ENCODE measurements at places on chromosomes 12 and 14.

DNA sequence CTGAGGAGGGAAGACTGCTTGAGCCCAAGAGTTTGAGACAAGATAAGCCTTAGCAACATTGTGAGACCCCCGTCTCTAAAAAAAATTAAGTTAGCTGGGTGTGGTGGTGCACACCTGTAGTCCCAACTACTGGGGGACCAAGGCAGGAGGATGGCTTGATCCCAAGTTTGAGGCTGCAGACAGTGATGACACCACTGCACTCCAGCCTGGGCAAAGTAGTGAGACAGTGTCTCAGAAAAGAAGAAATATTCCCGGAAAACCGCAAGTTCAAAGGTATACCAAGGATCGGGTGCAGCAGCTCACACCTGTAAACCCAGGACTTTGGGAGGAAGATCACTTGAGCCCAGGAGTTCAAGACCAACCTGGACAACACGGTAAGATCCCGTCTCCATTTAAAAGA lies 5.8 kb downstream of the PTGES3 start:
- DNase-seq, result no peak

- DNase-seq, result no peak
Observed at GRCh38 chr12:89083491-89083890, 268.8 kb downstream of the DUSP6 start.

- DNase-seq, result no peak
Observed at GRCh38 chr12:79674629-79675028, 16.1 kb downstream of the PAWR start.

GRCh38 chr12:68269779-68270178 lies 16.4 kb upstream of the IL22 start:
- no peak for DNase-seq

DNA sequence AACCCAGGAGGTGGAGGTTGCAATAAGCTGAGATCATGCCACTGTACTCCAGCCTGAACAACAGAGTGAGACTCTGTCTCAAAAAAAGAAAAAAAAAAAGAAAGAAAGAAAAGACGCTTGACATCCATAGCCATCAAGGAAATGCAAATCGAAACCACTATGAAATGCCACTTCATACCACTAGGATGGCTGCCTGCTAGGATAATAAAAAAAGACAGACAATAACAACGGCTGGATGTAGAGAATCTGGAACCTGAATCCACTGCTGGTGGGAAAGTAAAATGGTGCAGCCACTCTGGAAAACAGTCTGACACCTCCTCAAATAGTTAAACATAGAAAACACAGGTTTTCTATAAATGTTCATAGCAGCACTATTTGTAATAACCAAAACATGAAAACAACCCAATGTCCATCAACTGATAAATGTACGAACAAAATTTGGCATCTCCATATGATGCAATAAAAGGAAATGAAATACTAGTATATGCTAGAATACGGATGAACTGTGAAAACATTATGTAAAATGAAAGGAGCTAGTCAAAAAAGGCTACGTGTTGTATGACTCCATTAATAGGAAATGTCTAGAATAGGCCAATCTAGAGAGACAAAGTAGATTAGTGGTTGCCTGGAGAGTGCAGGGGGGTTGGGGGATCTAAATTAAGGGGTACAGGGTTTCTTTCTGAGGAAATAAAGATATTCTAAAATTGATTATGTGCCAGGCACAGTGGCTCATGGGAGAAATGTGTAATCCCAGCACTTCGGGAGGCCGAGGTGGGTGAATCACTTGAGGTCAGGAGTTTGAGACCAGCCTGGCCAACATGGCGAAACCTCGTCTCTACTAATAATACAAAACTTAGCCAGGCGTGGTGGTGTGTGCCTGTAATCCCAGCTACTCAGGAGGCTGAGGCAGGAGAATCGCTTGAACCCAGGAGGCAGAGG lies 9.7 kb downstream of the WSB2 start:
- DNase-seq, result no peak
